ENCODE measurements at places on chromosomes 3 and 15.

DNA sequence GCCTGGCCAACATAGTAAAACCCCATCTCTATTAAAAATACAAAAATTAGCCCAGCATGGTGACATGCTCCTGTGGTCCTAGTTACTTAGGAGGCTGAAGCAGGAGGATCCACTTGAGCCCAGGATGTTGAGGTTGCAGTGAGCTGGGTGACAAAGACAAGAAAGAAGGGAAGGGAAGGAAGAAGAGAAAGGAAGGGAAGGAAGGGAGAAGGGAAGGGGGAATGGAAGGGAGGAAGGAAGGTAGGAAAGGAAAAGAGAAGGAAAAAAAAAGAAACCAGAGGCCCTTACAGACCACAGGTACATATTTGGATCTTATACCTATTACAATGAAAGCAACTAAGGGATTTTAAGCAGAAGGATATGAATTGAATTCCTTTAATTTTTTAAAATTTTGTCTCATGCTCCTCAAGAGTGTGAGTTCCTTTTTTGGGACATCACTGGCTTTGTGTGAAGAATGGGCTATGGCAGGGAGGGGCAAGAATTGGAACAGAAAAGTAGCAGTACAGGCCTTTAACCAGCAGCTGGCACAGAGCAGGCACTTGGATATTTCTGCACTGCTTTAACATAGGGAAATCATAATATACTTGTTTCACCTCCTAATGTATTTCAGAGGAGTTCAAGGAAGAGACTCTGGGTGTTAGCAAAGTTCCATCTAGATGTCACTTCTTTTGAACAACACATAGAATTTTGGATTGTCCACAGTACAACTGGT is 7.9 kb downstream of the RAB27A start:
- DNase-seq: no peak

DNA sequence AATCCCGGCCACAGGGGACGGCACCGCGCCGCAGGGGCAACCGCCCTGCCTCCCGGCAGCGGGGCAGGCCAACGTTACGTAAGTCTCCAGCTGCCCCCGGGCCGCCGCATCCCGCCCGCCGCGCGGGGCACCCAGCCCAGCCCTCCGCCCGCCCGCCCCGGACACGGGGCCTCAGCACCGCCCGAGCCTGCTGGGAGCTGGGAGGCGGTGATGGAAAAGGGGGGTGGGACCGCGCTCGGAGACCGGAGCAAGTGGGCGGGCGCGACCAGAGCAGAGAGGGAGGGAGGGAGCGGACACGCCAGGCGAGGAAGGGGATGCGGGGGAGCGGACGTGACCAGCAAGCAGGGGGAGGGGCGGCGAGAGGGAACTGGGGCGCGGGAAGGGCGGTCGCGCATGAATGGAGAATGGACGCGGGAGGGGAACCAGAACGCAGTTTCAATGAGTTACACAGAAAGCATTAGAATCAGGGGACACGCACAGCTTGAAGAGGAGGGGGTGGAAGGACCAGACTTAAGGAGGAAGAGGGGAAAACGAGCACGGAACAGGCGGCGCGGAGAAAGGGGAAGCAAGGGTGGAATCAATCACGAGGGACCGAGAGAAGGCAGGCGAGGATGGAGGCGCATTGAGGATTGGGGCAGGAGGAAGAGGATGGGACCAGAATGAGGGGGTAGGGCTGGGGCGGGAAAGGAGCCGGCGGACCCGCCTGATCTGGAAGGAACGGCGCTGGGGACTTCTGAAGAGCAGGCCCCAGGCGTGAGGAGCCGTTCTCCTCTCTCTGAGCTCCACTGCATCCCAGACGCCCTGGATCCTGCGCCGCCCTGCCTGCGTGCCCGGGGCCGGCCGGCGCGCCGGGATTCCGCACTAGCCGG is 559 bp downstream of the PKM start:
- DNase-seq: peak; percentile 81

- DNase-seq: peak; percentile 10
Observed at GRCh38 chr15:66774001-66774814, 72.2 kb downstream of the SMAD6 start.

DNA sequence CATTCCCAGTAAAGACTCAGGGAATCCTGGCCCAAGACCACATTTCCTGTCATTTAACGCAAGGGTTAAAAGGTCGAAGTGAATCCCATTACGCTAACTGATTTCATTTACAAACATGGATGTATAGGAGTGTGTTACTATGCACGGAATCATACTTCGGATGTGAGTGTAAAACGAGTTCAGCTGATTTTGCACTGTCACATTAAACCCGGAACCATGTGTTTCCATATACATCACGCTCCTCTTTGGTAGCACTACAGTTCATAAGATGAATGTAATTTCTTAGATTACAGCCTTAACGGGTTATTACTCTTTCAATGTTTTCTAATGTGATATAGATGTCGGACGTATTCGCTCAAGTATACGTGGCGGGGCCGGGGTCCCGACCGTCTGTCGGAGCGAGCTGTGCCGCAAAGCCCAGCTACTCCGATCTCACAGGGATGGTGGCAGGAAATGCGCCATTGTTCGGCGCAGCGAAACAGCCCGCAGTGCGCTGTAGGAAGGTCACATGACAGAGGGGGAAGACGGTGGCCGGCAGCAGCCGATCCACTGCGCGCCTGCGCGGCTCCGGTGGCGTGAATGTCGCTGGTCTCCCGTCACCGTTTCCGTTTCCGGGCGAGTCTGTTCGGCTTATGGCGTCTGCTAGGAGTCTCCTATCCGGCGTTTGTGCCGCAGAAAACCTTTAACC is 97.3 kb downstream of the NPAP1 start:
- peak; percentile 54 for DNase-seq

GRCh38 chr3:45106874-45107273 is 39.3 kb downstream of the CDCP1 start:
- DNase-seq: no peak

DNA sequence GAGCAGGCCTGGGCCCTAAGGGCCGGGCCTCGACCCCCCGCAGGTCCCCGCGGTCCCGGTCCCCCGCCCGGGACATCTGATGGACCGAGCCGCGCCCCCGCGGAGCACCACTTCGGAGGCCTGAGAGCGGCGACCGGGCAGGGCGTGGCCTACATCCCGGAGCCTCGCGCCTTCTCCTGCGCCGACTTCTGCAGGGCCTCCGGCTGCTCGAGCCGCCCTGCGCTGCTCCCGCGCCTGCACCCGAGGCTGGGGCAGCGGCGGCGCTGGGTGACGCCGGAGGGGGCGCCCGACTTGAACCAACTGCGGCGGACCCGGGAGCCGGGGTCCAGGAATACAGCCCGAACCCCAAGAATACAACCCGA is 14.9 kb upstream of the GP9 start:
- no peak for DNase-seq

GRCh38 chr3:160949460-160949859 is 155.7 kb downstream of the B3GALNT1 start:
- no peak for DNase-seq

DNA sequence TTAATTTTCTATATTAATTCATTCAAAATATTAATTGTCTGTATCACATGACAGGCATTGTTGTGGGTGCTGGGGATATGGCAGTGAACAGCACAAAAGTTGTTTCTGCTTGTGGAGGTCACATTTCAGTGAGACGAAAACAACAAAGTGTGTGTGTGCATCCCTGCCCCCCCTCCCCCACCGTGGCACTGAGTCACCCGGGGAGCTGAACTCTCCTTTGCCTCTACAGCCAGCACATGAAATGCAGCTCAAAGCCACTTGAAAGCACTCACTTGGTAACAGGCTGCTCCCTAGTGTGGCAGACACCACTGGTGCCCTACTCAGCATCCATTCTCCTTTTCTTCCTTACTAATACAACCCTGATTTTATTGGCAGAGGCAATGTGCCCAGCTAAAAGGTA is 16.9 kb upstream of the SCAMP5 start:
- peak; percentile 53 for DNase-seq

GRCh38 chr15:77070180-77070494 is 772 bp downstream of the TSPAN3 start:
- no peak for DNase-seq

- DNase-seq: no peak
Observed at GRCh38 chr3:13235897-13236296, 162.7 kb upstream of the IQSEC1 start.

GRCh38 chr3:197667968-197668367 is 68.7 kb downstream of the RUBCN start:
- no peak for DNase-seq

DNA sequence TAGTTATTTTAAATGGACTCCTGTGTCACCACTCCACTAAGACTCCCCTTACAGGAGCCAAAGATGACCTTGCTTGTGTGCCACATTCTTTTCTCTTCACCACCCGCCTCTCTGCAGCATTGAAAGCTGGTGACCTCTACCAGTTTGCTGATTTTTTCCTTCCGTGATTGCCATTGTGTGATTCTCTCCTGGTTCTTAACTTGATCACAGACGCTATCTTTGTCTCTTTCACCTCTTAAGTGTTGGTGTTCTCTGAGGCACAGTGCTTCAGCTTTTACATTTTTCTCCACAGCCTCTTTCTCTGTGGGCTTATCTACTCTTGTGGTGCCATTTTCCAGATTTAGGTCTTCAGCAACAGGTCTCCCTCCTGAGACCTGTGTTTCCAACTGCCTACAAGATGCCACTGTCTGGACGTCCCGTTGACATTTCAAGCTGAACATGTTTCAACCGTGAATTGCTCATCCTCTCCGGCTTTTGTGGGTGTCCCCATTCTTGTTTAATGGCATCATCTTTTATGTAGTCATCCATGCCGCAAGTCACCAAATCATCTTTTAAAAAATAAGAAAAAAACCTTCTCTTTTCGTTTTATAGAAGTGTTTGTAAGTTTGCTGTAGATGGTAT is 26.5 kb downstream of the IQGAP1 start:
- DNase-seq: peak; percentile 23

DNA sequence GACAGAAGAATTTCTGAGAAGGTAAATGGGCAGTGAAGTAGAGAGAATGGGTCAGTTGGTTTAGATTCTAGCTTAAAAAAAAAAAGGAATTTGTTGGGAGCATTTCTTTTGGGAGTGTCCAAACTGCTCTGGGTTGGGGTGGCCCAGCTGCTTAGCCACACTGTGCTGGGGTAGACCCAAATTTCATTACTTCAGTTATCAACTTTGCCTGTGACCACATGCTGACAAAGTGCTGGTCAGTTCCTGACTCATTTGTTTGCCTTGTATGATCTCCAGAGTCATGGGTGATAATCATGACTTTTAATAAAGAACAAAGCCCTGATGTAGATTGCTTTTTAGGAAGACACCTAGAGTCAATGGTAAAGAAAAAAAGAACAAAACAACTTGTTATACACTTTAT is 121.5 kb upstream of the FGF7 start:
- no peak for DNase-seq

DNA sequence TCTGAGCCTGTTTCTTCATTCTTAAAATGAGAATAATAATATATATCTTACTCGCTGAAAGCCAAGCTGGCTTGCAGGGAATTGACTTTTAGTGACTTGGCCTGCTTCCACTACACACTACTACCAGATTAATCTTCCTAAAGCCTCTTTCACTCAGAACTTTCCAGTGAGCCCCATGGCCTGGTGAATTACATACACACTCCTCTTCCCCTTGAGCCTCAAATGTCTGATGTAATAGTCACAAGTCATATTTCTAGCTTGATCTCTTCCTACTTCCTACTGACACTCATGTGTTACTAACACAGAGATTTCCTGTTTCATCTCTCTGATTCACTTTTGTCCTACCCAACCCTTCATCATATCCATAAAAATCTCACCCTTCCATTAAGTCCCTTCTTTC is 82.7 kb upstream of the SOX2 start:
- no peak for DNase-seq

GRCh38 chr3:62070891-62071290 is 302.5 kb downstream of the FEZF2 start:
- DNase-seq: no peak

- DNase-seq: no peak
Observed at GRCh38 chr3:113455446-113455845, 14.2 kb upstream of the CFAP44 start.

DNA sequence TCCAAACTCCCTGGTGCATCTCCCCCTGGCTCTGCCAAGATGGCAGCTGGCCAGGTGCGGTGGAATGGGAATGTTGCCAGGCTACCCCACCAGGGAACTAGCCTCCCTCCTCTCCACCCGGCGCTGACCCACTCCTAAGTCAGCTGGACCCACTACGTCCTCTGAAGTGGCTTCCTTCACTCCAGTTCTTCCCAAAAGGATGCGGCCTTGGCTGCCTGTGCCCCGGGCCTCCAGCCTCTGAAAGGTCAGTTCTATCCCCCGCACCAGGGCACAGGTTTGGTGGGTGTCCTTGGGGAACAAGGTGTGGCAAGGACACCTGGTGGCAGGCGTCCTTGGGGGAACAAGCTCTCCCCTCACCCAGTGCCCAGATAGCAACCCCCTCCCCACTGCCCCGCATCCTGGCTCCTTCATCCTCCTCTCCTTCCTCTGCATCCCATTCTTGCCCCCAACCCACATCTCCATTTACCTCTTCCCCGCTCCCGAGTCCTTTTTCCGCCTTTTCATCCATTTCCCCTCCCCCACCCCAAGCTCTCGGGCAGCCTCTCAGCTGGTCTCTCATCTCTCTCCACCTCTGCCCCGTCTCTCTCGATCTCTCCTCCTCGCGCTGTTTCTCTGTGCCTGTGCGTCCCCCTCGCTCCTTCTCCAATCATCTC is 54.0 kb downstream of the LHFPL4 start:
- DNase-seq: no peak
